ENCODE measurements at places on chromosomes 4 and X.
A peak's percentile ranks its signal among the peaks of the same experiment; 100 is the strongest.

DNA sequence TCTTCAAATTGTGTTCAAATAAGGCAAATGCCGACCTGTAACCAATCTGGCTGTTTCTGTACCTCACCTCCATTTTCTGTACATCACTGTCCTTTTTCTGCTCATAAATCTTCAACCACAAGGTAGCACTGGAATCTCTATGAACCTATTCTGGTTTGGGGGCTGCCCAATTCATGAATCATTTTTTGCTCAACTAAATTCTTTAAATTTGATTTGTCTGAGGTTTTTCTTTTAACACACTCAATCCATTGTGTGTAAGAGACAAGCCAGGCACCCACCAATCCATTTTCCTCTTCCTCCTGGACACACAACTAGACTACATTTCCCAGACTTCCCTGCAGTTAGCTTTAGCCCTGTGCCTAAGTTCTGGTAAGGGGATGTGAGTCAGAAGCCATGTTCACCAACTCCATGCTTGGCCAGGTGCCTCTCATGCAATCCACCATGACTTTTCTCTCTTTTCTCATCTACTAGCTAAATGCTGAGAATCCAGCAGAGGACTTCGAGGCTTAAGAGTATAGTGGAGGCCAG lies 193.2 kb upstream of the KLF3 start:
- DNase-seq, result no peak

- no peak for DNase-seq
Measured at GRCh38 chrX:108126661-108127060, 35.1 kb downstream of the ATG4A start.

DNA sequence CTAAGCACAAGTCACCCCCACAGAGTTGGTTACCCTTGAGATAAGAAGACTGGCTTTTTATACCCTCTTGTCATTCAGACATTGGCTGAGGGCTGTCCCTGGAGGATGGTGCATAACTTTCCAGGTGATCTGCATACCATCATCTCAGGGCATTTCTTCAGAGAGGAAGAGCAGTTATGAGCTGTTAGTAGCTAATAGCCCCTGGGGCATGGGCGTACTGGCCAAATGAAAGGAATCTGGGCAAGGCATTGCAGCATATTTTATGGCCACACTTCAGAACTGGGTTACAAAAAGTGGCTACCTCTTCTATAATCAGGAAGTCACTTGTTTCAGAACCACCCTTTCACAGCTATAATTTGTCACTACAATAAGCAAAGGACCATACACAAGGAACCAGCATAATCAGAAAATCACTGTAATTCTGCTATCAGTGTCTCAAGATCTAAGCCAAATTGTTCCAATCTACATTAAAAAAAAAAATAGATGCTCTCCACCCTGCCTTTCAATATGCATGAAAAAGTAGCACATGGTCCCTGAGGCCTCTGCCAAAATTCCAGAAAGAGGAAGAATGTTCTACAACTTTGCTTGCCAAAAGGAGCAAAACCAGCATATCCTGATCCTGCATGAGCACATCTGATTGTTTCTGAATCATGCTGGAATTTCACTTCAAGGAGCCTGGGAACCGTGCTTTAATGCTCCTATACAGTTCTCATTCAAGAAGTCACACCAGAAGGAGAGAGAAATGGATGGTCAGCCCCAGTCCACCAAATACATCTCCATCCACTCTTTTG lies 92.0 kb downstream of the TMEM144 start:
- DNase-seq, result no peak

DNA sequence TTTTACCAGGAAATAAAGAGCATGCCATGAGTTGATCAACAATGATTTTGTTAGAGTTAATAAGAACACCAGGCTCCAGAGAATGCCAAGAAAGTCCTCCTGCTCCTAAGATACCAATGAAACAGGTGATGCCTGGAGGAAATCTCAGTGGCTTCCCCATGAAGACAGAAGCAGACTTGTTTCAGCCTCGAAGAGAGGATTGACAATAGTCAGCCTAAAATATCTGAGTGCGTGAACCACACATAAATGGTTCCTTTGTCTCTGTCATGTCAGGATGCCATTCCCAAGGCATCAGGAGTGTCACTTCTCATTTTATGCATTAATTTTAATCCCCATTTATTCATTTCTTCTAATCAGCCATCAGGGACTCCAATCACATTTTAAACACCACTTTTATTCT lies 69.6 kb downstream of the PHOX2B start:
- no peak for DNase-seq

DNA sequence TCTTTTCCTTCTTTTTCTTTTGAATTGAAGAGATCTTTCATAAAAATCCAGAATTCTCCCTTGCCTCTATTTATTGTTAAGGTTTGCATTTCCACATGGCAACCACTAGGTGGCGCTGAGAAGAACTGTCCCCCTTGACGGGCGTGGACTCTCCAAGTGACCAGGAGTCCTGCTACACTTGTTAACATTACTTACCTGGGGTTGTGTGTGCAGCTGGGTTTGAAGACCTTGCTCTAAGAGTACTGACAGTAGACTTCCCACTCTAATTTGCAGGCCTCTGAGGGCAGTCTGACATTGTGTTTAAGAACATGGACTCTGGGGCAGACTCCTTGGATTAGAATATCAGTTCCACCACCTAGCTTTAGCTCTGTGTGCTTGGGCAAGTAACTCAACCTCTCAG lies 52.8 kb downstream of the GPRIN3 start:
- peak; percentile 39 for DNase-seq

DNA sequence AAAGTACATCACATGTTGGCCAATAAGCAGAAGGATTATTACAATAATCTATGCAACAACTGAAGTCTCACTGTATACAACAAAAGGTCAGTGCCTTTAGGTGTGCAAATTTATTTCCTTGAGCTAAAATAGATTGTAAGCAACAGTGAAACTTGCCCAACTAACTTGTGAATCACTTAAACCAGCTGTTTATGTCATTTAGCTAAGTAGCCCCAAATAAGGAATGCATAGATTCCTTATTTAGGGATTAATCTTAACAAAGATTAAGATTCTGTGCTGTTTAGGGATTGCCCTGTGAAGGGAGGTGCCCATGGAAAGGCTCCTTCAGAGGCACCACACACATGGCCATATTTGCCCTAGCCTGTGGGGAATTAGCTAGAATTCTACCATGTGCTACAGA lies 168.6 kb downstream of the MAML3 start:
- DNase-seq, result no peak

- no peak for DNase-seq
Measured at GRCh38 chrX:13876652-13877051, 59.8 kb upstream of the GPM6B start.

DNA sequence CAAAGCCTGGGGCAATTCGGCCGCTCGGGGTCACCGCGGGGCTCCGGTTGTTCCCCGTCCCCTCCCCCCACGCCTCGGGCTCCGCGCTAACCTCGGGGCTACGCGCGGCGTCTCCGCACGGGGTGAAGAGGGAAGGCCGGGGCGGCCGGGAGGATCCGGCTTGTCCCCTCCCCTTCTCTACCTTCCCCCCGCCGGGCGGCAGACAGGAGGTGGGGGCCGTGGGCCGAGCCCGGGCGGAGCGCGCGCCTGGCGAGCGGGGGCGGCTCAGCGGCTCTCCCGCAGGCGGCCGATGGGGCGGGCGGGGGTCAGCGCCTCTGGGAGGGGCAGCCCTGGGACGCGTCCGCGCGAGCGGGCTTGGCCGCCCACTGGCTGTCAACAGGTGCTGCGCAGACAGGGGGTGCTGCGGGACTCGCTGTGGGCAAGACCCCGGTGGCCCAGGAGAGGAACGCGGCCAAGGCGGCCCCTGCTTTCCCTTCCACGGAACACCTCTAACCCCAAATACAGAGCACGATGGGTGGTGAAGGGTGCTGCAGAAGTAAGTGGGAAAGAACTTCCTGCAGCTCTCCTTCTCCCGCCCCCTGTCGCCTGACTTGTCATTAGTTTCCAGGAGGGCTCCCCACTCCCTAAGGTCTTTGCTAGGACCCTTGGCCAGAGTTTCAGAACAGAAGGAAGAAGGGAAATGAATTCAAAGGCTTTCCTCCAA lies at the start of gene PDGFC:
Gene PDGFC, minus strand, starts transcription at position 124 of the 703 bp plus-strand sequence. CDS start 896 bp downstream, outside the sequence.
- no peak for DNase-seq

GRCh38 chr4:123284168-123284567 lies 112.4 kb upstream of the SPRY1 start:
- DNase-seq, result no peak

DNA sequence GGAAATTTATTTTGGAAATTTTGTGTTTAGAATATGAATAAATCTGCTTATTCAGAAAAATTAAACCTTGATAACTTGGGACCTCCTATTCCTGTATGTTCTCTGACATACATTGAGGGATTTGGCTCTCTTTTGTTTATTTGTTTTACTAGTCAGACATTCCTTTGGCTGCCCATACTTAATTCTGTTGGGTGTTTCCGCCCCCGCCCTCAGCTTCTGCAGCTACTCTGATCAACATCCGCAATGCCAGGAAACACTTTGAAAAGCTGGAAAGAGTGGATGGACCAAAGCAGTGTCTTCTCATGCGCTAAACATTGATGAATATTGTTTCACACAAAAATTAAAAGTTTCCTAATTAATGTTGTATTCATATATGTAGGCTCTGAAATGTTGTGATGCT lies 40.5 kb downstream of the RRAGB start:
- no peak for DNase-seq

GRCh38 chr4:156763511-156763910 lies 208.1 kb downstream of the PDGFC start:
- no peak for DNase-seq

DNA sequence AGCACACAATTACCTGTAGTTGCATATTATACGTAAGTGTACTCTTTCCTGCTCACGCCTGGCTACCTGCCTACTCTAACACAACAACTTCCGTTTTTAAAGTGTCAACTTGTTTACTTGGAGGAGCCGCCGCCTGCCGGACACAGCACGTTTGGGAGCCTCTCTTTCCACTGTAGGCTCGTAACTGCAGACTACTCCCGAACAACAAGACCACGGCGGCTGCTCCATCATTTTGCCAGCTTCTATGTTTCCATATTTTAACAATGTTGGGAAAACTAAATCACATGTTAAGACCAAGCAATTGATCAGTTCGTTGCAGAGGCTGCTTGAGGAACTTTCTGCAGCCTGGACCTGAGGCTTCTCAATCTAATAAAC lies 841 bp downstream of the MTNR1A start:
- no peak for DNase-seq

- DNase-seq, result no peak
Measured at GRCh38 chr4:89509708-89510281, 202.2 kb upstream of the GPRIN3 start.

GRCh38 chrX:54411732-54412131 lies 28.5 kb upstream of the TSR2 start:
- no peak for DNase-seq

GRCh38 chr4:31343061-31343460 lies 622.9 kb downstream of the PCDH7 start:
- DNase-seq, result no peak

DNA sequence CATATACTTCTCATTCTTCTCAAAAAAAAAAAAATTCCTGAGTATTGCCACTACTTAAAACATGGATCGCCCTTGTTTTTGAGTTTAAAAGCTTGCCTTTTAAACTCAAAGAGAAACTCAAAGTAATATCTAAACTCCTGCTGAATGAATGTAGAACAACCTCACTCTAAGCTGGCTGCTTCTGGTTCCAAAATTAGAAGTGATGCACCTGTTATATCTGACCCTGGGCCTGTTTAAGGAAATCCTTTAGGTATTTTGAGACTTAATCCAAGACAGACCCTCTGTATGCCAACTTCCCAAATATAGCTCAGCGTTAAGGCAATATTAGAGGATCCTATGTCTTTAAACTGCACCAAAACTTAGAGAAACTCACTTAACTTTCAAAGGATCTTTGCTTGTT lies 1.8 kb upstream of the OTUD4 start:
- DNase-seq, result no peak

GRCh38 chrX:46328133-46328532 lies 217.1 kb downstream of the ZNF674 start:
- no peak for DNase-seq

DNA sequence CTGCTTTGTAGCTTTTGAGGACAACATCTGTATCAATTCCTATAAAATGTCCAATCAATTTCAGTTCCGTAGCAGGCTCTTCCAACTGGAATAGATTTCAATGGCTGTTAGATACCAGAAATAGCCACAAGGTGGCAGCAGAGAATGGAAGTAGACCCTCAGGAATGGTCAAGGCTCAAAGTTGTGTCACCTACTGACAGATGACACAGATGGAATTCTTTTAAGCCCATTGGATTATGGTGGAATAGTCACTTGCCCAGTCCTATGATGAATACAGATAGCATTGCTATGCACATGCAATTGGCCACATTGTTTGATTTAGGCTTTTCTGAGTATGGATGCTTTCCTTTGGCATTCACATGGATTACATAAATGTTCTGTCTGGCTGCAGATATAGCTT lies 130.4 kb upstream of the RADX start:
- peak; percentile 62 for DNase-seq

DNA sequence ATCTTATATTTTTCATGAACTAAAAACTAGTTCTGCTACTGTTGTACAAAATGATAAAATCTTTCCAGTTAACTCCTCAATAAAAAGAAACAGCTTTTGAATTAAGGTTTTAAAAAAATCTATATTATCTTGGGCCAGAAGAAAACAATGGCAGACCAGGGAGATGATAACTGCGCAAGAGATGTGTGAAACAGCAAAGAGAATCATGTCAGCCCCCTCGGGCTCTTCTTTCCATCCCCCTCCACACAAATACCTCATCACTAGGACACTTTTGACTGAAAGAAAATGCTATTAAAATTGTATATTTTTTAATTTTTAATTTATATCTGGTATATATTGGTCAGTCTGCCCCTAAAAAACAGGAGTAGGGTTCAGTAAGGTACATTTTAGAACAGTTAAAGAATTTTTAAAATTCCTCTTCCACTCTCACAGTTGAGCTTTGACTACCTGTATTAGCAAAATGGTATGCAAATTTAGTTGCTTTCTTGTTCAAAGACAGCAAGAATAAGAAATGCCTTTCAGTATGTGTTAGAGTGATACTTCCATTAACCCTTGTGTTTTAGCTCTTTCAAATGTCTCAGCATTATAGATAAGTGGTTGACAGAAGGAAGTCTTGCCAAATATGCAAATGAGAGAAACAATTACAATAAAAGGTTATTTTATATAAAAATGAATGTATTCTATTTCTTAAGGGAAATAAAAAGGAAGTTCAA lies 36.4 kb upstream of the LCORL start:
- no peak for DNase-seq

DNA sequence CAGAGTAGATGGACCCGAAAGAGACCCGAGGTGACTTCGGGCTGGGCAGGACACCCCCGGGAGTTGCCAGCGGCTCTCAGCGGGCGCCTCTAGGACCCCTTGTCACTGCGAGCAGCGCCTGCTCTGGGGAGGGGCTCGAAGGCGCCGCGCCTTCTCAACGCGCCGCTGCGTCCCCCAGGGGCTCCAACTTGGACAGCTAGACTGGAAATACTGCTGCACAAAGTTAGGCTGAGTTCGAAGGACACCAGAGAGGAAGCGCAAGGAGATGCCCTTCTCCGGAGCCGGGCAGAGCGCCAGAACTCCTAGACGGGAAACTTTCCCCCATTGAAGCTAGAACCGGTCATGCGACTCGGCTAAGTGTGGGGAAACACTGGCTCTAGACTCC lies 493 bp upstream of the KCNIP4 start:
- DNase-seq, result no peak

- no peak for DNase-seq
Measured at GRCh38 chr4:3328814-3329663, 36.2 kb downstream of the RGS12 start.

All from activated CD4-positive, alpha-beta T cell treated with anti-CD3 and anti-CD28 coated beads for 4 hours (primary cell).